A172 (cell line): ENCODE measurements at places on chromosomes 2 and 18.

DNA sequence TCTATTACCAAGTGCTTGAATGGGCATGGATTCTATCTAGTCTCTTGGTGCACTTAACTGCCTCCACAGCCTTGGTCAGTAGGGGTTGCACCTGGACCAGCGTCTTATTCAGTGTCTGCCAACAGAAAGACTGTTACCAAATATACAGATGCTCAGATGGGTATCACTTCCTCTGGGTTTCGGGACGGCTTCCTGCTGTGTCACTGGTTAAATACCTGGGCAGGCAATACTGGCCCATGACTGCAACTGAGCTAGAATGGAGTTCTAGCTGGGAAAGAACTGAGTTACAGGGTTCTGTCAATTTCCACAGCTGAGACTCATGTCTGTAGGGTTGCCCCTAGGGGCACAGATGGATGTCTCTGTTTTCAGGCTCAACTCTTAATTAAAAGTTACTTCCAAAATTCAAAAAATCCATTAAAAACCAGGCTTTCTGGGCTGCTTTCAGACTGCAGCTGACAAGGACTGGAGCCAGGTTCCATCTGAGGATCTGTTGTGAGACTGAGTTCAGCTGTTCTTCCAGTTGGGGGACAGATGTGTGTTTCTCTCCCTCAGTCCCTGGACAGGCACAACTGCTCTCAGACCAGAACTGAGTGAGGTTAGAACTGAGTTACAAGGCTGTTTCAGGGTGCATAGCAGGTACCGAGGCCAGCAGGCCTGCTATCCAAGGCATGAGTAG, 789.6 kb upstream of the SLC8A1 start:
- DNase-seq = no peak

DNA sequence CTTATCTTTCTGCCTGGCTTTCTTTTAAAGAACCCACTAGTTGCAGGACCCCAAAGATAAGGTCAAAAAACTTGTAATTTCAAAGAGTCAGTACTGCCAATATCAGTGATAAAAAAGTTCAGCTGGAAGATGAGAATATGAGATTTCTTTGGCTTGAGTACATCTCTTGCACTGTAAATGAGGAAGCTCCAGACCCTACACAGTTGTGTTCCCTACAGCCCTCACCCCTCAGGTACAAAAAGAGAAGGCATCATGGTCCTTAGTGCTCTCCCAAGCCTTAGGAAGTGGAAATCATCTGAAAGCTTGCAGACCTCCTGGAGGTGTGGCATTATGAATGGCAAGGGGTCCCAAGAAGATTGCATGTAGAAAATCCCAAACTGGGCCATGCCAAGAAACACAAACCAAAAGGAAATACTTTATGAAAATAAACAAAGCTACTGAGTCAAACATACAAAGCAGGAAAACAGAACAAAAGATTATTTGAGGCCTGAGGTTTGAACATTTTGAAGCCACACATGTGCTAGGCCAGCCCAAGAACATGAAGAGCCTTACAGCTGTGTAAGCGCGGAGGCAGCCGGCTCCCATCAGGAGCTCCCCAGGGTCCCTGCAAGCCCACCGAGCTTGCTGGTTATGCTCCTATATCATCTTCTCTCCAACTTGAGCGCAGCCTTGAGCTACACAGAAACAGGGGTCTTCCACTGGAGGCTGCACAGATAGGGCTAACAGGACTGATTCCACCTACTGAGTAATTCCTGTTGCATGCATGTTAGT, 217.0 kb downstream of the OSR1 start:
- DNase-seq = no peak

DNA sequence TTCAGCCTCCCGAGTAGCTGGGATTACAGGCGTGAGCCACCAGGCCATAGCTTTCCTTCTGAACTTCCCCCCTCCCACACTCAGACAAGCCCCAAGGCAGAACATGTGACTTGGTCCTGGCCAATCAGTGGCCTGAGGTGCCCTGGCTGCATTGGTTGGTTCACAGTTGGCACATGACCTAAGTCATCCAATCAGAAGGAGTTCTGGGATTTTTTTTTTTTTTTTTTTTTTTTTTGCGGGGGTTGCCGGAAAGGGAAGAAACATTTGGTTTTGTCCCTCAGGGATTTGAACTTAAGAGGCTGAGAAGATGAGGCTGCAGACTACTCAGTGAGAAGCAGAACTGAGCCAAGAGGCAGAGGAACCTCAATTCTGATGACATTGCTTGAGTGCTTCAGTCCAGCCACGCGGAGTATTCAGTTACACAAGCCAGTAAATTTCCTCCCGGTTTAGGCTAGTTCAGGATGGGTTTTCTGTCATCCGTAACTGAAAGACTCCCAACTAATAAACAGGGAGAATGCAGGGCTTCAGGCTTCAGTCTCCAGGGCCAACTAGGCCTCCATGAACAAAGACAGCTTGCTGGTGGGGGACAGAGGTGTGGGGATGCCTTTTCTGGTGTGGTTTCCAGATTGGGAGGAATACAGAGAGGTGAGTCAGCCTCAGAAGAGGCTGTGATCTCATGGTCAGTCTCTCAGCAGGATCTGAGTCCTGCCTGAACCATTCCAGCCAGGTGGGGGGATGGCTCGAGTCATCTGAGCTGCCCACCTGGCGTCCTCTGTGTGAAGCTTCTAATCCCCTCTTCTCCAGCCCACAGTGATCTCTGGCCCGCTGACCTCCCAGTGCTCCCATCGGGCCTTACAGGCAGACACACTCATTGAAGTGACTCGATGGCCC, 9.2 kb downstream of the PTMA start:
- DNase-seq = peak; percentile 71

- no peak for DNase-seq
Observed at GRCh38 chr2:160753331-160753654, 259.7 kb upstream of the RBMS1 start.
